ENCODE measurements at places on chromosomes 16 and 17.

DNA sequence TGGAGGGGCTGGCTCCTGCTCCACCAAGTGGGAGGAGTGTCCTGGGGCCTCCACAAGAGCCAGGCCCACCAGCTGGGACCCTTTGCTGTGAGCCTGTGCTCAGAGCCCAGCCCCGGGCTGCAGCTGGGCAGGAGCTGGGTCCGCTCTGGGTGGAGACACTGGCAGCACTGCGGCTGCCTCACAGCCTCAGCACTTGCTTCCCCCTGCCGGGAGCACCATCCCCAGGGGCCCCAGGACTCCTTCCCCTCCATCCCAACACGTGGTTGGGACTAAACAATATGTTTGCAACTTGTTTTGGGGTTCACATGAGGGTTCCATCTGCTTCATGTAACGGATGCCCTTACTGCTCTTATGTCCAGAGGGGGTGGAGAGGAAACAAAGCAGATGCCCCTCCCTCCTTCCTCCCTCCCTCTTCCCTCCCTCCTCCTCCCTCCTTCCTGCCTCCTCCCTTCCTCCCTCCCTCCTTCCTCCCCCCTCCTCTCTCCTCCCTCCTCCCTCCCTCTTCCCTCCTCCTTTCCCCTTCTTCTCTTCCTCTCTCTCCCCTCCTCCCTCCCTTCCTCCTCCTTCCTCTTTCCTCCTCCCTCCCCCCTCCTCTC, 16.3 kb upstream of the CBFA2T3 start:
- no peak for DNase-seq

- DNase-seq, result no peak
Observed at GRCh38 chr16:90032674-90033331, 13.5 kb upstream of the DBNDD1 start.

DNA sequence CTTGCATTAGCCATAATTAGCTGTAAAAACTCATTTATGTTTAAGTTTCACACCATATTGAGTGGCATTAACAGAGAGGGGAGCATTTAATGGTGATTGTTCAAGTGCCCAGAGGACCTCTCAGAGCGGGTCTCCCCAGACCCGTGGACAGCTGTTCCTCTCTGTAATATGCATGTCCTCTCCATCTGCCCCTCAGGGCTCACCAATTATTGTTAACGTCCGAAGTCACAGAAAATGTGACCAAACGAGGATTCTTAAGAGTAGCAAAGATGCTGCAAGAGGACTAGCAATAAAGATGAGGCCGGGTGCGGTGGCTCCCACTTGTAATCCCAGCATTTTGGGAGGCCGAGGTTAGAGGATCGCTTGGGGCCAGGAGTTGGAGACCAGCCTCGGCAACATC, 130.2 kb downstream of the CPPED1 start:
- DNase-seq, result no peak

DNA sequence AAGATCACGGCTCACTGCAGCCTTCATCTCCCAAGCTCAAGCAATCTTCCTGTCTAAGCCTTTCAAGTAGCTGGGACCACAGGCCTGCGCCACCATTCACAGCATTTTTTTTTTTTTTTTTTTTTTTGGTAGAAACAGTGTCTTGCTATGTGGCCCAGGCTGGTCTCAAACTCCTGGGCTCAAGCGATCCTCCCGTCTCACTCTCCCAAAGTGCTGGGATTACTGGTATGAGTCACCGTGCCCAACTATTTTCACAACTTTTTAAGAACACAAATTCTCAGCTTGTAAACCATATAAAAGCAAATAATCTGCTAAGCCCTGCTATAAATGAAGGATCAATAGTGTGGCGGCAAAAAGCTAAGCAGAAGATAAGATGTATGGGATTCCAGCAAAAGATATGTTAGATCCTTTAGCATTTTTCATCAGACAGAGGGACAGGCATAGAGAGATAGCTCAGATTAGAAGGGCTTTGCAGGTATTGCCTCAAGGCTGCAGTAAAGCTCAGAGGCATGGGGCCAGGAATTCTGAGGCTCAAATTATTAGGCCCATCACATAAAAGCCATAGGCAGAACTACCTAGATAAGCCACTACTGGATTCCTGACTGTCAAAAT, 55.1 kb downstream of the EMP2 start:
- no peak for DNase-seq

All from activated T-cell treated with anti-CD3 and anti-CD28 coated beads, Interleukin-2, amount 50 U/mL, for 24 hours (primary cell).